HuH-7 (cell line): ENCODE measurements at places on chromosomes 2 and 18.

- no peak for DNase-seq
Measured at GRCh38 chr18:62388855-62389760, 64.0 kb downstream of the TNFRSF11A start.

DNA sequence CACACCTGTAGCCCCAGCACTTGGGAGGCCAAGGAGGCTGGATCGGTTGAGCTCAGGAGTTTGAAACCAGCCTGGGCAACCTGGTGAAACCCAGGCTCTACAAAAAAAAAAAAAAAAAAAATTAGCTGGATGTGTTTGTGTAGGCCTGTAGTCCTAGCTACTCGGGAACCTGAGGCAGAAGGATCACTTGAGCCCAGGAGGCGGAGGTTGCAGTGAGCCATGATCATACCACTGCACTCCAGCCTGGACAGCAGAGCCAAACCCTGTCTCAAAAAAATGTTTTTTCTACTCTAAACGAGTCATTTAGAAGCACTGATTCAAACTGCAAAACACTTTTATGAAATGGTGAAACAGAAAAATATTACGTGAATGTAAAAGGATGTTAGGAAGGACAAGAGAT is 69.1 kb upstream of the SLC39A10 start:
- DNase-seq = no peak

- DNase-seq = no peak
Measured at GRCh38 chr18:64240316-64240715, 91.4 kb upstream of the LINC00305 start.

GRCh38 chr18:6566338-6566911 is 151.7 kb upstream of the L3MBTL4 start:
- no peak for DNase-seq

DNA sequence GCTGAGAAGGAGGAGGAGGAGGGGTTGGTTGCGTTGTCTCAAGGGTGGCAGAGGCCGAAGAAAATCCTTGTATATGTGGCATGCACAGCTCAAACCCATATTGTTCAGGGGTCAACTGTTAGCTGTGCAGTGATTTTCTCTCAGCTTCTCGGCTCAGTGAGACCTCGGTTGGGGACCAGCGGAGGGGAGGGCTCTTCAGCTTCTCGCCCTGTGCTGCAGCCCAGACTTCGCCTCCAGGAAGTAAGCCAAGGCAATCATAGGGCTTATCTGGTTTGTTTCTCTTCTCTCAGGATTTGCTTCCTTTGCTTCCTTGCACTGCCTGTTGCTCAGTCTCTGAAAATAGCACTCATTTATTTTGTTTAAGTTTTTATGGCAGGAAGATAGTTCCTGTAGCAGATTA is 85.5 kb downstream of the SOWAHC start:
- DNase-seq = no peak

DNA sequence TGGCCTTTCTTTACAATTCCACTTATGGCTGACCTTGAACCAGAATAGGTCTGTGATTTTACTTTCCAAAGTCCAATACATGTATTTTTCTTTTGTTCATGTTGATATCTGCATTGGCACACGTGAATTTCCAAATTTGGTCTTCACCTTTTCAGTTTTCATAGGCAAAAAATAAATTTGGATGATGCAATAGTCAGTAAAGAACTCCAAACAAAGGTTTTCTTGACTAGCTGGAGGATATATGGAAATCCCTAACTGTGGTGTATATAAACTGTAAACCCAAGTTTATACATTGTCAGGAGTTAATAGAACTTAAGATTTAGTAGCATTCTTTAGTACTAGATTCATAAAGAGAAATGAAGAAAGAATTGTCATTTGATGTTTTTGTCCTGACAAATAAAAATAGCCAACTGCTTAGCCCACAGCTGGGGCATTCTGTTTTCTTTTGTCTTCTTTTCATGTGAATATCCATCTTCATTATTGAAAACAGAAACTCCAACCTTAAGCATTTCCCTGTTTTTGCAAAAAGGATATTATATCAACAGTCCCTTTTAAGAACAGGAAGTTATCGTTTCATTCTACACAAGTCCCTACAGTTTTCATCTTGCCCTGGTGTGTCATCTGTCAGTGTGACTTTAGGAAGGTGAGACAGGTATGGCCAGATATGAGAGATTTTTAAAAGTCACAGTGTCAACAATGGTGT is 132.9 kb downstream of the BCL2 start:
- DNase-seq = no peak

DNA sequence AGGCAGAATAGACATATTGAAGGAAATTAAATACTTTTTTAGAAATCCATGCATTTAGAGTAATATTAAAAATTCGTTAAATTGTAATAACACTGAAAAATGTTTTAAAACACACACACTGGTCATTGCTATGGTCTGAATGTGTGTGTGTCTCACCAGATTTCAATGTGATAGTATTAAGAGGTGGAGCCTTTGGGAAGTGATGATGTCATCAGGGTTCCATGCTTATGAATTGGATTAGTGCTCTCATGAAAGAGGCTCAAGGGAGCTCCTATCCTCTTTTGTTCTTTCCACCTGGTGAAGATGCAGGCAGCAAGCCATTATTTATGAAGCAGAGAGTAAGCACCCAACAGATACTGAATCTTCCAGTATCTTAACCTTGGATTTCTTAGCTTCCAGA is 441.8 kb downstream of the CDH2 start:
- DNase-seq = no peak

- DNase-seq = no peak
Measured at GRCh38 chr2:118251427-118251826, 163.2 kb downstream of the INSIG2 start.

- no peak for DNase-seq
Measured at GRCh38 chr2:147469471-147469870, 375.4 kb upstream of the ACVR2A start.

DNA sequence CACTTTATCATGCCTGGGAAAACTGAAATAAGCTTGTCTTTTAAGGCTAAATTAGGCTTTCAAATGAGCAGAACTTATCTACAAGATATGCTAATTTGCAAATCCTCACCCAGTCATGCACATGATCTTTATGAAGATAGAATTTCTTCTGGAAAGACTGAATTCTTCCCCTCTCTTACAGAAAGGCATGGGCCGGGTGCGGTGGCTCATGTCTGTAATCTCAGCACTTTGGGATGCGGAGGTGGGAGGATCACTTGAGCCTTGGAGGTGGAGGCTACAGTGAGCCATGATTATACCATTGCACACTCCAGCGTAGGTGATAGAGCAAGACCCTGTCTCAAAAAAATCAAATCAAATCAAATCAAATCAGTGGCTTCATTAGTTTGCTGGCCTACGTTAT is 11.7 kb upstream of the FOXI3 start:
- no peak for DNase-seq
